HAP-1 (cell line): ENCODE measurements at places on chromosomes 3 and 15.
A peak's percentile ranks its signal among the peaks of the same experiment; 100 is the strongest.

DNA sequence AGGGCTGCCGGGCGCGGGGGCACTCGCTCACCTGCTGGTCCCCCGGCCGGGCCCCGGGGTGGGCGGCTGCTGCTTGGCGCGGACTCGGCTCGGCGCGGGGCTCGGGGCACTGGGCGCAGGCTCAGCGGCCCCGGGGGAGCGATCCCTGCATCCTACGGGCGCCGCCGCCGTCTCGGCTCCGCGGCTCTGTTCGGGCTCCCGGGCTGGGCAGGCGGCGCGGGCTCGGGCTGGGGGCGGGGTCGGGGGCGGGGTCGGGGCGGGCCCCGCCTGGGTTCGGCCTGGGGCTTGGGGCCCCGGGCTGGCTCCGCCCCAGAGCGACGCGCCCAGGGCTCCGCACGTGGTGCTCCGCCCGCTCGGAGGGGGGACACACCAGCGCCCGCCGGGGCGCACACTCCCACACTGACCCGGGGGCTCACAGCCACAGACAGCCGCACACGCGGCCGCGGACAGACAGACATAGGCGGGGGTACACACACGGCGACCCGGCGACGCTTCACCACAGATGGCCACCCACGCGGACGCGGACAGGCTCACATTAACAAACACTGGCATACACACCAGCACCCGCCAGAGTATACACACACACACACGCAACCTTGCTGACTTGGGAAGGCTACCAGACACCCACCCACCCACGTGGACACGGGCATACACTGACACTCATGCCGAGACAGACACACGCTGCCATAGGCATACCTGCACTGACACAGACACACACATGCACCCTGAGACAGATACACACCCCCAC lies at the start of gene SCN5A:
TSS of gene SCN5A (minus strand) at position 188 of the 748 bp plus-strand sequence. CDS start 16,380 bp downstream, outside the sequence.
- peak; percentile 36 for DNase-seq

DNA sequence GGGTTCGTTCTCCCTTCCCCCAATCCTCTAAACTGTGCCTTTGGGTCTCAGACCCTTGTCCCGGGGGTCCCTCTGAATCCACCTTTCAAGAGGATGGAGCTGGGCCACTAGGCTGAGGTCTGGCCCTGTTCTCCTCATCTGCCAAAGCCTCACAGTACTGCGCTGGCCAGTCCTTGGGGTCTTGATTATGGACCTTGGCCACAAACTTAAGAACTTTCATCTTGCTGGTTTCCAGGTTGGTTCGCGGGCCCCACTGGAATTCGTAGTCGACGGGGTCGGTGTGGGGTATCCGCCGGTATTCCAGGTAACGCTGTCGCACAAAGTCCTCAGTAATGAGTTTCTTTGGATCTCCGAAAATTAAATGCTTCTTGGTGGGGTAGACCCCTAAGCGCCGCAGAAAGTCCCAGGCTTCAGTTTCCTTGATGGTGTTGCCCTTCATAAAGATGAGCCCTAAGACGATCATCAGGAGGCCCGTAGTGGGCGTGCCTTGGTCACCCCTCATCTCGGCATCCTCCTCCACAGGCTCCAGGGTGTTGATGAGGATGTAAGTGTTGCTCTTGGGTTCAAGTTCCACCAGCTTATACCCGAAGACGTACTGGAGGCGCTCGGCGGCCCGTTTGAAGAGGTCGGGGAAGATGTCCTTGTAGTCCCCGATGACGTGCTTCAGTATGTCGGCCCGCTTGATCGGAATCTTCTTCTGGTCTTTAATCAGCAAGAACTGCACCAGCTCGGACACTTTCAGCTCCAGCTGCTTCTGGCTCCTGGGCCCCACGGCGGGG lies 727 bp downstream of the NSMCE3 start:
- no peak for DNase-seq

DNA sequence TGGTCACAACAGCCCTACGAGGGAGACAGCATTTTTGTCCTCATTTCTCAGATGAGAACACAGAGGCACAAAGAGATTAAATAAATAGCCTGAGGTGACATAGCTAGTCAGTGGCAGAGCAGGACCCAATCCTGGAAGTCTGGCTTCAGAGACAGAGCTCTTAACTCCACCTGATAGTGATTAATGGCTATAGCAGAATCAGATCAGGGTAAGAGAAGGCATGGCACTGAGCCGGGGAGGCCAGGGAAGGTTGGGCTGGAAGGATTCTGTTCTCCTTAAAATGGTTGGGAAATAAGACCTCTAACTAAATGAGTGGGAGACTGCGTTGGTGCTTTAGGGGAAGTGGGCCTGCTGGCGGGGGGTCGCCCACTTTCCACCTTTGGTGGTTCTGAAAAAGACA lies 104.5 kb downstream of the VGLL4 start:
- no peak for DNase-seq

DNA sequence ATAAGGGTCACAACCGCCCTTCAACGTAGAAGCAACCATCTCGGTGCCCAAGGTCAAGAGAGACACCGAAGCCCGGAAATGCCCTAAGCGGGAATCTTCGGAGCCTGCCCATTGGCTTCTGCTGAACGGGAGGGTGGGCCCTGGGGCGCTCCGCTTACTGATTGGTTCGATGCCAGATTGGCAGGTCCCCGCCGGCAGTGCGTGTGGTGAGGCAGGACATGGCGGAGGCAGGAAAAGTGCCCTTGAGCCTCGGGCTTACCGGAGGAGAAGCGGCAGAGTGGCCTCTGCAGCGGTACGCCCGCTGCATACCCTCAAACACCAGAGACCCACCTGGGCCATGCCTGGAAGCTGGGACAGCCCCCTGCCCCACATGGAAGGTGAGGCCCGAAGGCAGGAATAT lies at the start of gene REC114:
TSS of gene REC114 (plus strand) at position 197 of the 400 bp plus-strand sequence. CDS start at position 219, 22 bp downstream.
- no peak for DNase-seq

DNA sequence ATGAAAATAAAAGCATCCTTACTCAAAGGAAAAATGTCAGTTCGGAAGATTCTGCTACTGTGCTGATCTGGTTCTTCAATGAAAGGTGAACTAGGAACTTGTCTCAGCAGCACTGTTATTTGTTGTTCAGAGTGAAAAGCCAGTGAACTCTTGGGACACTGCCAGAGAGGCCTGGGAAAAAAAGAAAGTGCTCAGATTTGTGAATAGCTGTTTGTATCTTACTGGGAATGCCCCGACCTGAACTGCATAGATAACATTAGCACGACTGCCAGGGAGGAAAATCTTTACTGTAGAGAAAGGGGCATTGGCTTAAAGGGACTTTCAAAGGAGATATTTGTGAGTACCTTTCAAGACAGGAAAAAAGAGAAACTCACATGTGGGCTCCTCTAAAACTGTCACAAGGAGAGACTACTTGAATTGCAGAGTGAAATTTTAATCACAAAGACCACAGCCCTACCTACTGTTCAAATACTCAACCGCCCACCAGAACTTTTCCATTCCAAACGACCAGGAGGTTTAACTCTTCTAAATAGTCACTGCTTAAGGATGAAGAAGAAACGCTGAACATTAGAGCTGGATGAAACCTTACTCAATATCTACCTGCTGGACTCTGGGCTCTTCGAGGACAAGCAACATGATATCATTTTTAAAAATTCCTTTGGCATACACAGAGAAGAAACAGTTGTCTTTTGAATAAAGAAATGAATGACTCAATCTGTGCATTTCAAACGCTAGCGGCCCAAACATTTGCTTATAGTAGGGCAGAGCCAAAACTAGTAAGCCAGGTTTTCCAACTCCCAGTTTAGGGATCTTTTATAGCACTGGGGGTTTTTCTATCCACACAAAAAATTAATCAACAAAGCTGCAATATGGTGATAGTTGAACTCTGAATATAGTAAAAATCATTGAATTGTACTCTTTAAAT lies 13.4 kb downstream of the TAMM41 start:
- no peak for DNase-seq

GRCh38 chr3:190125436-190126068 lies 4.9 kb upstream of the P3H2 start:
- DNase-seq: no peak

- DNase-seq: peak; percentile 20
These were observed 159.4 kb upstream of the SMAD3 start for GRCh38 chr15:66905954-66906353.

- DNase-seq: no peak
These were observed 105.9 kb upstream of the AGBL1 start for GRCh38 chr15:85973584-85974347.

GRCh38 chr15:96470681-96471310 lies 140.3 kb downstream of the NR2F2 start:
- no peak for DNase-seq

DNA sequence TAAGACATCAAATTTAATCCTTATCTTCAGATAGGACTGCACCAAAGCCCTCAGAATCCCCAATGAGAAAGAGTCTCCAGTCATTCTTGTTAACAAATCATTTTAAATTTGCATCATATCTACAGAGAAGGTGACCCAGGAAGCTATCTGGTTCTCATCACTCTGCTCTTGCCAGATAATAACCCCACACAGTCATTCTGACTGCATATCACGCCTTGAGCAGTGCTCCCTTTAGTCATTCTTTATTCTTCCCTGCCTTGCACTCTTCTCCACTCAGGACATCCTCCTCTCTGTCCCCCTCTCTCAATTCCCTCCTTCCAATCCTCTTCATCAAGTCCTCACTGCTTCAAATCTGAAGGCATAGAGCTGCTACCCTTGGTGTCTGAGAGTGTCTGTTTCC lies 83.7 kb upstream of the COL6A6 start:
- DNase-seq: no peak

DNA sequence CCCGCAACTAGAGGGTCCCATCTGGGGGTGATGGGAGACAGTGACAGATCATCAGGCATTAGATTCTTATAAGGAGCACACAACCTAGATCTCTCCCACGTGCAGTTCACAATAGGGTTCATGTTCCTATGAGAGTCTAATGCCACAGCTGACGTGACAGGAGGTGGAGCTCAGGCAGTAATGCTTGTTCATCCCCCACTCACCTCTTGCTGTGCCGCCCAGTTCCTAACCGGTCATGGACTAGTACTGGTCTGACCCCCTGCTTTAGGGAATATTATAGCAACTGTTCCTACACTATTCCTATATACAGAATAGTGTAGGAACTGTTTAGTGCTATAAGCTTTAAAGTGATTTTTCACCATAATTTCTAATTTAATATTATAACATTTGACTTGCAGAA lies 128.1 kb upstream of the AZI2 start:
- no peak for DNase-seq

- DNase-seq: no peak
These were observed 31.2 kb upstream of the ADAMTS9 start for GRCh38 chr3:64718976-64719375.

DNA sequence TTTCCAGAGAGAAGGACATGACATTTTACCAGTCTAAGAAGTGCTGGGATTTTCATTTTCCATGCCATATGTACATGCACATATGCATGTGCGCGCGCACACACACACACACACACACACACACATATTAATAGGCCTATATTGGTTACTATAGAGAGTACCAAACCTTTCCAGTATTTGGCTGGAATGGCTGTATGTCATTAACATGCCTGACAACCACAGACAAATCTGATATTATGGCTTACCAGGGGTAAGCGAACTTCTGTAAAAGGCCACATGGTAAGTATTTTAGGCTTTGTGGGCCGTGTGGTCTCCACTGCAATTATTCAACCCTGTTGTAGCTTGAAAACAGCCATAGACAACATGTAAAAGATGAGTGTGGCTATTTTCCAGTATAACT lies 97.2 kb upstream of the TSPAN3 start:
- no peak for DNase-seq

- DNase-seq: peak; percentile 13
These were observed 179.5 kb upstream of the NSMCE3 start for GRCh38 chr15:29449136-29449535.

DNA sequence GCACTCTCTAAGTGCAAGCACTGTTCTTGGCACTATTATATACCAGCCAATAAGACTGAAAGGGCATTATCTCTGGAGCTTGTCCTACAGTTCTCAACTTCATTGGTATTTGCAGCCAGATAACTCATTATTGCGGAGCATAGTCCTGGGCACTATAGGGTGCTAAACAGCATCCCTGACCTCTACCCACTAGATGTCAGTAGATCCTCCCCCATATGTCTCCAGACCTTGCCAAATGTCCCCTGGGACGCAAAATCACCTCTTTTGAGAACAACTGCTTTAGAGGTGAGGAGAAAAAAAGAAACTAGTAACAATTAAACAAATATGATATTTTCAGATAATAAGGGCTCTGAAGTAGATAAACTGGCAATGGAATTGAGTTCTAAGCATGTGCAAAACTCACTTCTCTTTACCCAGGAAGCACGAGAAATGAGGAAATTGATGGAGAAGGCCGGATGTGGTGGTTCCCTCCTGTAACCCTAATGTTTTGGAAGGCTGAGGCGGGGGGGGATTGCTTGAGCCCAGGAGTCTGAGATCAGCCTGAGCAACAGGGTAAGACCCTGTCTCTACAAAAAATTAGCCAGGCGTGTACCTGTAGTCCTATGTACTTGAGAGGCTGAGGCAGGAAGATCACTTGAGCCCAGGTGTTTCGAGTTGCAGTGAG lies 61.4 kb downstream of the FRMD4B start:
- peak; percentile 33 for DNase-seq

DNA sequence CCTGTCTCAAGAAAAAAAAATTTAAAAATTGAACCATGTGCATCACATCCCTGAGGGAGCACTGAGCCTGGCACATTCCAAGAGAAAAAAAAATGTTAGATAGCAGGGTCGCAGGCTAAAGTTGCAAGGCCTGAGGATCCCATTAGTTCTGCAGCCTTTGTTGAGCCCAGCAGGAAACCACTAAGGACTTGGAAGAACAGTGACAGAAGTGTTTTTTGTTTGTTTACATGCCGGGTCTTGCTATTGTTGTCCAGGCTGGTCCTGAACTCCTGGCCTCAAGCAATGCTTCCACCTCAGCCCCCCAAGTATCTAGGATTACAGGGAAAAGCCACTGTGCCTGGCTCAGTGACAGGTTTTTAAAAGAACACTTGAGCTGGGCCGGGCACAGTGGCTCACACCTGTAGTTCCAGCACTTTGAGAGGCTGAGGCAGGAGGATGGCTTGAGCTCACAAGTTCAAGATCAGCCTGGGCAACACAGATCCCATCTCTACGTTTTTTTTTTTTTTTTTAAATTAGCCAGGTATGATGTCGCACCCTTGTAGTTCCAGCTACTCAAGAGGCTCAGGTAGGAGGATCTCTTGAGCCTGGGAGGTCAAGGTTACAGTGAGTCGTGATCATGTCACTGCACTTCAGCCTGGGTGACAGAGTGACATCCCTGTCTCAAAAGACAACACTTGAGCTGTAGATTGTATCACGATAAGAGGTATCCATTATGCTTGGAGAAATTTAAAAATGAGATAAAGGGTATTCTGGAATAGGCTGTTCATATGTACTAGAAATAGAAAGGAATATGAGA lies 15.2 kb downstream of the CHAC1 start:
- no peak for DNase-seq

DNA sequence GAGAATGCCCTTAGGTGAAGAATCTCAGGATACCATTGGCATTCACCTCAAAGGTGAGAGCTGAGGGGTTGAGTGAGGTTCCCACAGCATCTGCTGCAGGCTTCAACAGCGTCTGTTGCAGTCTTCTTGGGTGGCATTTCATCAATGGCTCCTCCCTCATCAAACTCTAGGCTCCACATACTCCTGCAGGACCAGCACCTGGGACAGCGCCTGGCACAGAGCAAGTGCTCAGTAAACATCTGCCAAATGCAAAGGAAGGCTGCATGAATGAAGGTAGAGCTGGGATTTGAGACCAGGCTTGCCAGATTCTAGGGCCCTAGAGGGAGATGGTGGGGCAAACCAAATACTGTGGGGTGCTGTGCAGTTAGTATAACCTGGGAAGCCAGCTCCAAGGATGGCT lies 9.6 kb downstream of the TRH start:
- DNase-seq: no peak

- DNase-seq: no peak
These were observed 877 bp upstream of the FEM1B start for GRCh38 chr15:68276668-68277067.
